ENCODE measurements at places on chromosomes 16 and 17.

DNA sequence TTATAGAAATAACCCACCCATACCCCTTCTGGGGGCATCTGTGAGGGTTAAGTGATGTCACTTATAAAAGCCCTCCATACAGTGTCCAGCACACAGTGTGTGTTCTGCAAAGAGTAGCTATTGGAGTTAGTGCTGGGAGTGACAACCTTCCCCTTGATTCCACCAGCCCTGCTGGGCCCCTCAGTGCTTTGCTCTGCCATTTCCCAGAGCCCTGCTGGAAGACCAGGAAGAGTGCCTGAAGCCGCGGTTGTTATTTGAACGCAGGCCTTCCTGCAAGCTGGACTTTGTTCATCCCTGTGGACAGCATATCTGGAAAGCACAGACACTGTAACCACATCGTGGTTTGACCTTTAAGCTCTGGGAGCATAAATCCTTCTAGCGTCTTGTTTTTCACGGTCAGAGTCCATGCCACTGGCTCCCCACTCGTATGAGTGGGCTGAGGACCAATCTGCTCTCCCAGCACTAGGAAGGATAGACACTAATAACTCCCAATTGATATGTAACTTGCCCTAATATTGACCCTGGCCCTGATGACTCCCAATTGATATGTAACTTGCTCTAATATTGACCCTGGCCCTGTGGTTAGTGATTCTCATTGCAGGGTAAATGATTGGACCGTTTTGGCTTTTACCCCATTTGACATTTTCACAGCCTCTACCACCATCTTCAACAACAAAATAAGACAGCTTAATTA, 297.1 kb upstream of the MAF start:
- no peak for DNase-seq

DNA sequence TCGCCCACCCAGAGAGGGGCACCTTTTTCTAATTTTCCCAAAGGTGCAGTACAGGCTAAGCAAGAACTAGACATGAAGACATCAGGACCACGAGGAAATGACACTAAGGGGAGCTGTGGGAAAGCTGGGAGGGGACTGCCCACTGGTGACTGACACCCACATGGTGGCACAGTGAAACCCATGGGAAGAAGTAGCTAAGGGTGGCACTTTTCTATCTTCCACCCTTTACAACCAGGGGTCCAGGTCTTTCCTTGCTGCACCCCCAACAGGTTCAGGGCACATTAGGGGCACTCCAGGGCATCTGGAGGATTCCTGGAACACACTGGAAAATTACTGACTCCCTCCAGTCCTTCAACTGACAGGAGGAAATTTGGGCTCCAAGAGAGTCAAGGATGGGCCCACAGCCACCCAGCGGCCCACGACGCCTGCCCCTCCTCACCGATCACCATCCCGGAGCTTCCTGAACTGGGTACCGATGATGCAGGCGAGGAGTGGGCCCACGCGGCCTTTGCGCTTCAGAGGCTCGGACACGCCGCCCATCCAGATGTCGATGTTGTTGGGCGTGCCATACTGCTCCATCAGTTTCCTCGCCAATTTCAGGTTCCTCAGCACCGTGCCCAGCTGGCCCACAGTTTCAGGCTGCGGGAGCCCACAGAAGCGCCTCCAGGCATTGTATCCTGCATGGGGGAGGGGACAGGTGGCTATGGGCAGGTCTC, 9.4 kb downstream of the MPO start:
- no peak for DNase-seq

- no peak for DNase-seq
Measured at GRCh38 chr17:44110011-44110686, 13.3 kb downstream of the HDAC5 start.

DNA sequence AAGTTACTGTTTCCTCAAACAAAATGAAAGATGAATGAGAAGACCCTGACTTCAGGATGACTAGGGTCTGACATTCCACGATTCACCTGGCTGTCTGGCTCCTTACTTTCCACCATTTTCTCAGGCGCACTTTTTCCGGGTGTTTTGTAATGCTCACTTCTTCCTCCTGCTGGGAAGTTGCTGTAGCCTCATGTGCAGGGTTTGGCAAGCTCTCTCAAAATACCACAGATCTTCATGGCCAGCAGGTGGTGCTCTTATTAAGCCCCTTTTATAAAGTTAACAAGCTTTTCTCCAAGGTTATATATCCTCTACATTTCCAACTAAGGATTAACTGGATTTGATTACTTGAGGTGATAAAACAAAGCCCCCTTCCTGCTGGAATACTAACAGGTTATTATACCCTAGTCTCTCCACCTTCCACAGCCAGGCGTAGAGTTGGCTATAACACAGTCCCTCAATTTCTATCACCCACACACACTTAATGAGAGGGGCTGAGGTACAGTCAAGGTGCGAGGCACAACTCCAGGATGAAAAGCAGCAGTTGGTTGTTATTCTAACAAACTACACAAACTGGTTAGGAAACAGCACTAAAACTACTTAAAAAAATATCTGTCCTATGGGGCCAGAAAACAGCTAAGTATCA, 45.4 kb downstream of the STH start:
- DNase-seq, result peak; percentile 75

GRCh38 chr17:31585280-31585630, 193.8 kb downstream of the RAB11FIP4 start:
- DNase-seq, result no peak

DNA sequence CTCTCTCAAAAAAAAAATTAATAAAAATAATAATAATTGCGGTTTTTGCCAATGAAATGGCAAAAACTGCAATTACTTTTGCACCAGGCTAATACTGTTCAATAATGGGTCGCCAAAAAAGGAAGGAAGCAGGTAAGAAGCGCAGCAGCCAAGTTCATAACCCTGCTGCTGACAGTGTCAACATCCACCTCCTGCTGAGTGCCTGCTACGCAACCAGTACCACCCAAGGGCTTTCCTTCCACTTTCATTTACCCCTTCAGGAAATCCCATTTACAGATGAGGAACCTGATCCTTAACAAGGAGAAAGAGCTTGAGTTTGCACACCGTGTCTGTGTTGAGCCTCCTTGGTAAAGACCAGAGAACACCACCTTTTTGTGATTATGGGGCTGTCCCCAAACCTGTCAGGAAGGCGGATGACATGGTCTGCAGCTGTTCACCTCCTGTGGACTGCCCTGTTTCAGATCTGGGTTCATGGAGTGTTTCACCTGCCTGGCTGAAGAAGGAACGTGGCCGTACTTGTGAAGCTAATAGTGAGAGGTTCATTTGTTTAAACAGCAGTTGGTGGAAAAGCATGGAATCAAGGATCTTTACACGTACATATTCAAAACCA, 378.0 kb downstream of the SLC39A11 start:
- peak; percentile 27 for DNase-seq

DNA sequence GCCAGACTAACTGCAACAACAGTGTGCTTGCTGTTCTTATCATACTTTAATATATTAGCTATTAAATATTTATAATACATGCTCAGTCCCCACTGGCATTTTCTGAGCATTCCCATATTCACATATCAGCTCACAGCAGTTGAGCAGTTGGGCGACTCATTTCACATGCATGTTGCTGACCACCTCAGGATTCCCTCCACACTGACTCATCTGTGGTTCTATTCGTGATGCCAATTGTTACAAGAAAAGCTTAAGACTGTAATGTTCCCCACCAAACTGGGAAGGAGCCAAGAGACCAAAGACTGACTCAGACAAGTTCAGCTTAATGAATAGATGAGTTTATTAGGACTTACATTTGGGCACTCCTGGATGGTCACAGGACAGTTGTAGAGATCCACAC, 100.3 kb upstream of the KIF2B start:
- no peak for DNase-seq

DNA sequence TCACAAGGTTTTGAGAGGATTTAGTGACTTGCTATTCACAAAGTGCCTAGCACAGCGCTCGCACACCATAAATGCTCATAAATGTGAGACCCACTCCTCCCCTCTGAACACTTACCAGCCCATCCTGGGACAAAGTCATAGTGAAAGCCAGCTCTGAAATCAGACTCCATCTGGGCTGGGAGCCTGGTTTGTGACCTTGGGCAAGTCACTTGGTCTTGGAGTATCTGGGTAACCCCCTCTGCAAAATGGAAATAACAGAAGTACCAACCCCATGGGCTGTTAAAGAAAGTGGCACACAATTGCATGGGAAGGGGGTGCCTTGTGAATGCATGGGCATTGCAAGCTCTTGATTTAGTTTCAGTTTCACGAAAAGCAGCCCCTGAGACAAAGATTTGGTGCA, 104.7 kb upstream of the CDH5 start:
- DNase-seq, result no peak

DNA sequence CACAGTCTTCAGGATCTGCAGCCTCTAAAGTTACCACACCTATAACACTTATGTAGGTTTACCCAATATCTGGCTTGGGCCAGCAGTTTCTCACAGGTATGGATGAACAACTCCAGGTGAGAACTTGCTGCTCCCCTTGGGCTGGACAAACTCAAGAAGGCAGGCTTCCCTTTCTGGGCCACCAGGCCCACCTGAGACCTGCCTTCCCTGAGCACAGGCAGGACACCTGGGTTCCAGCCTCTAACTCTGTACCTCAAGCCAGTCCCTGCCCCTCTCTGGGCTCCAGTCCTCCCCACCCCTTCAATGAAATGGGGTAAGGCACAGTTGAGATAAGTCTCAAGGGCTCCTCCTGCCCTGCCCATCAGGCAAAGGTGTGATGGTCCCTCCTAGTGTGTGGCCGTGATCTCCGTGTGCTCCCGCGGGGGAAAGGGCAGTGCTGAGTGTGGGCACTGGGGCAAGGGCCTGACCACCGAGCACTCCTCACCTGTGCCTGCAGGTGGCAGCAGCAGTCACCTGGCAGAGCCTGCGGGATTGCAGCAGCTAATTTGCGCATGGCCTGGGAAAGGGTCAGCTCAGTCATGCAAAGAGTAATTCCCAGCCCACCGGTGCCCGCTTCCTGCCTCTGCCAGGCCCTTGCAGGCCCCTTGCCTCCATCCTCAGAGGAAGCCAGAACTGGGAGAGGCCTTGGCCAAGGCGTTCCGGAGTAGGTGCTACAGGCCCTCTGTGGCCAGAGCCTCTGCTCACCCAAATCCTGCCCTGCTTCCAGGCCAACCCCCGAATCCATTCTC, 28.2 kb upstream of the ADGRG1 start:
- no peak for DNase-seq

DNA sequence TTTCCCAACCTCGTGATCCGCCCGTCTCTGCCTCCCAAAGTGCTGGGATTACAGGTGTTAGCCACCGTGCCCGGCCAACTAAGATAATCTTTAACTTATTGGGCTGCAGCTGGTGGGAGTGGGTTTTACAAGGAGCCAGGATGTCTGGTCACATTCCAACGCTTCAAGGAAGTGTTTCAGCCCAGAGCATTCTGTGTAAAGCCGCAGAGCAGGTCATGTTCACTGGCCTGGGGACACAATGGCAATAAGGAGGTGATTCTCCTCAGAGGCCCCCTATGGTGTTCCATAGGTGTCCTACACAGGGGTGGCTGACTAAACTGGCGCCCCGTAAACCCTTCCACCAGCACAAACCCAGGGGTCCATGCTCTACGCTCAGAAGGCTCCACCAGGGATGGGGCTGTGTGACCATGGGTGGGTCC, 1.2 kb downstream of the QPRT start:
- DNase-seq, result no peak

GRCh38 chr17:48129981-48130380, 22.4 kb downstream of the SNX11 start:
- no peak for DNase-seq

DNA sequence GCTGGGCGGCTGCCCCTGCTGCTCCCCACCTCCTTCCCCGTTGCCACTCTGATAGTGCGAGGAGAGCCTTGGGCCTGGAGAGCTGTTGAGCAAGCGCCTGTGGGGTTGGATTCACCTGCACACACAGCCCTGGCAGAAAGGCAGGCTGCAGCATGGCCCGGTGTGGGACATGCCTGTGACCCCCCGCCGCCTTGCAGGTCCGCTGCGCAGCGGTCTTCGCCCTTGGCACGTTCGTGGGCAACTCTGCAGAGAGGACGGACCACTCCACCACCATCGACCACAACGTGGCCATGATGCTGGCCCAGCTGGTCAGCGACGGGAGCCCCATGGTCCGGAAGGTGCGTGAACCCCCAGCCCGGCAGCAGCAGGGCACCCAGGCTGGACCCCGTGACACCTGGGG, 106.8 kb upstream of the CHMP6 start:
- DNase-seq, result no peak

GRCh38 chr17:43909537-43910231, 2.3 kb upstream of the MPP2 start:
- DNase-seq, result no peak

- DNase-seq, result no peak
Measured at GRCh38 chr17:82391496-82392066, 20.0 kb downstream of the UTS2R start.

GRCh38 chr16:84932681-84933080, 78.7 kb downstream of the ZDHHC7 start:
- DNase-seq, result no peak

GRCh38 chr16:75555213-75555706, 792 bp downstream of the TMEM231 start:
- DNase-seq, result peak; percentile 59

DNA sequence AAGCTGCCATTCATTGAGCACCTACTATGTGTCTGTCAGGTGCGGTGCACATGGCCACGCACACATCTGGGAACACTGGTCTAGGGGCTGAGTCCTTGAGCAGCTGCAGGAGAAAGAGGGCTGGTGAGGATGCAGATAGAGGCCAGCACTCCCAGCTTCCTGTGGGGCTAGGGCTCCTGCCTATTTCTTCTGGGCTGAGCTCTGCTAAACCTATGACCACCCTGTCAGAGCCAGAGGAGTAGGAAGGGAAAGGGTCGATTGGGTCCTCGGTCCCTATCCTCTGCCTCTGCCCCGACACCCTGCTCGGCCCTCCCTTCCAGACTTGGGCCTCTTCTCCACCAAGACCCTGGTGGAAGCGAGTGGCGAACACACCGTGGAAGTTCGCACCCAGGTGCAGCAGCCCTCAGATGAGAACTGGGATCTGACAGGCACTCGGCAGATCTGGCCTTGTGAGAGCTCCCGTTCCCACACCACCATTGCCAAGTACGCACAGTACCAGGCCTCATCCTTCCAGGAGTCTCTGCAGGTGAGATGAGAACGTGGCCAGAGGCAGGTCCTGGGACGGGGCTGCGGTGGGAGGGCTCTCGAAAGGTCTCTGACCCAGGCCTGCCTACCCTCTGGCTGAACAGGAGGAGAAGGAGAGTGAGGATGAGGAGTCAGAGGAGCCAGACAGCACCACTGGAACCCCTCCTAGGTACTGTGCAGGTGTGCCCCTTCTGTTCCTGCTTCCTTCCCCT, 4.0 kb upstream of the TMEM88 start:
- no peak for DNase-seq

Data from suppressor macrophage treated with lipopolysaccharide for 4 hours (primary cell).